MCF 10A (cell line): ENCODE measurements at places on chromosomes 4 and X. TPM values are rescaled to one million over a fixed set of nuclear protein-coding genes. Genes with fewer than 3 reads are reported as not detected.

DNA sequence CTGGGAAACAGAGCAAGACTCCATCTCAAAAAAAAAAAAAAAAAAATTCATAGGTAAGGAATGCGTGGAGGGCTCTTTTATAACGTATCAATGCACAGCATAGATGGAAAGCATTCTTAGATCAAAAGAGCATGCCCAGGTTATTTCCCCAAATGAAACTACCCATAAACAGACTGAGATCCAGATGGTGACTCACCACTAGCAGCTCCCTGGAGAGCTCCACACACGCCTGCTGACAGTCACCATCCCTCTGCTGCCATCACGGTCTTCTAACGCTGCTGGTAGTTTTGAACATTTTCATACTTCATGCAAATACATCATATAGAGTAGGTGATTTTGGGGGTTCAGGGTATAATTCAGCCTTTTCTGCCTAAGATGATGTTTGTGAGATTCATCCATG is 136.9 kb downstream of the ASMT start:
- H3K27ac ChIP-seq = no peak overlapping the region
- DNase-seq = no peak
- no peaks in the 10 kb centered on the region for H3K4me1 ChIP-seq
- H3K4me3 ChIP-seq = no peak overlapping the region
- no peaks in the 10 kb centered on the region for H3K27me3 ChIP-seq

DNA sequence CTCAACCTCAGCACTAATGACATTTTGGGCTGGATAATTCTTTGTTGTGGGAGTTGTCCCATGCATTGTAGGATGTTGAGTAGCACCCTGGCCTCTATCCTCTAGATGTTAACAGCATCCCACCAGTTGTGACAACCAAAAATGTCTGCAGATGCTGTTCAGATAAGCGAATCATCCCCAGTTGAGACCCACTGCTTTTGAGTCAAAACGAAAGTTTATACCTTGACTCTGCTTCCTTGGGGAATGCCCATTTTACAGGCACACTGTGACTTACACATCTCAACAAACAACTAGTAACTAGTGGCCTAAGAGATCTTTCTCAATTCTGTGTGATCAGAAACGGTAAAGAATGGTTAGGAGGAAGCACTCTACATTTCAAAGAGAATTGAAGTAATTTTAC is 37.0 kb downstream of the SEPSECS start:
- H3K27me3 ChIP-seq = no peaks in the 10 kb centered on the region
- H3K4me1 ChIP-seq = no peaks in the 10 kb centered on the region
- H3K4me3 ChIP-seq = no peak overlapping the region
- H3K27ac ChIP-seq = no peak overlapping the region

GRCh38 chr4:7364979-7365378 is 69.8 kb downstream of the PSAPL1 start:
- no peaks in the 10 kb centered on the region for H3K36me3 ChIP-seq
- no peak overlapping the region for H3K4me3 ChIP-seq
- H3K4me1 ChIP-seq = no peaks in the 10 kb centered on the region
- no peak for DNase-seq
- no peak overlapping the region for H3K27ac ChIP-seq

Gene GDPD2
- not detected in 2 replicates for total RNA-seq

GRCh38 chrX:9285342-9285771 is 179.5 kb upstream of the TBL1X start:
- no peaks in the 10 kb centered on the region for H3K4me1 ChIP-seq
- no peak for DNase-seq
- no peak overlapping the region for H3K27ac ChIP-seq
- H3K4me3 ChIP-seq = no peak overlapping the region
- H3K36me3 ChIP-seq = no peaks in the 10 kb centered on the region

DNA sequence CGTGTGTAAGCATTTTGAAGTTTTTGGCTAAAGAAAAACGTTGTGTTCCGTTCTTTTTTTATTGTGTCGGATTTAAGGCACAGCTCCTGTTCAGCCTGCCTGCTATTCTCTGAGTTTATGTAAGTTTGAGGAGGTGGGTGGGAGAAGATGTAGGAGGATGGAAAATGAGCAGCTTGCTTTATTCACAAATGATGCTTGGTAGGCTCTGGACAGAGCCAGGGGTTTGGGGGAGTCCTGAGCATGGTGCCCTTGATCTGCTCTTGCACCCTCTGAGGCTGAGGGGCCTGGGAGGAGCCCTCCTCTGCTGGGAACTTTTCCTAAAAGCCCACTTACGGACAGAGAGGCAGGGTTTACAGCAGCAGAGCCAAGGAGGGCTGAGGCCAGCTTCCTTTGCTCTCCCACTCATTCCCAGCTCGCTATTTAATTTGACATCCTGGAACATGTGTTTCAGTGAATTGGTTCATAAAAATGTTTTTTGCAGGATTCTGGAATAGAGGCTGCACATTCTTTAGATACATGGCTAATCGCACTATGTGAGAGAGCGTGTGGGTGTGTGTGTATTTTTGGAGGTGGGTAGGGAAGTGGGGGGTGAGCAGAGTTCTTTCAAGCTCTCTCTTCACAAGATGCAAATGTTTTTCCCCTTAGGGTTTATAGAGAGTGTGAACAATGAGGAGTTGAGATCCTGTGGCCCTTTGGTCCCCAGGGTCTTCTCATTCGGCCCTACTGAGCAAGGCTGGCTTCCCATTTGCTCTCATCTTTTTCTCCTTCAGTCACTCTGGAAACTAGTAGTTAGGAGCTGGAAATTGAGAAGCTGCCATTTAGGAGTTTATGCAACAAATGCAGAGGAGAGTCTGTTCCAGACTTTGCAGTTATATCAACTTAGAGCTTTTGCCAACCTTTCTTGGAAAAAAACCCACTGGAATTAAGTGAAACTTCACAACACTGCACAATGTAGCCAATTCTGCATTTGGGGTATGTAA is 32.1 kb downstream of the TMEM131L start:
- H3K27me3 ChIP-seq = no peaks in the 10 kb centered on the region
- H3K4me3 ChIP-seq = no peak overlapping the region
- H3K4me1 ChIP-seq = peaks cover 15% of the 10 kb centered on the region
- H3K36me3 ChIP-seq = no peaks in the 10 kb centered on the region
- no peak for DNase-seq

DNA sequence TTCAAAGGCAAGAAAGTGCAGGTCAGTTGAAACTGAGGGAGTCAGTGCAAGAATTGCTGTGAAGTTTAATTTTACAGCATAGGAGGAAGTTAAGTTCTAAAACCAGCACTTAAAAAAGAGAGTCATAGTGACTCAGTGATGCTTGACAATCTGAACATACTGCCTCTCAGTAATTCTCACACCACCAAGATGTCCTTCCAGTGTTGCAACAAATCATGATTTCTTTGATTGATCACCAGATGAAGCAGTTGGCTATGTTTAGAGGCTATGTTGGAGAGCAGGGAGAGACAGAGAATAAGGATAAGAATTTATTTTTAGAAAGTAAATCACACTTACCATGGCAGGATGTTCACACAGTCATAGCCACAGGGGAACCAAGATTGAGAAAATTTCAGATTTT is 13.2 kb downstream of the TRIM2 start:
- no peak overlapping the region for H3K27ac ChIP-seq
- H3K4me3 ChIP-seq = no peak overlapping the region
- no peaks in the 10 kb centered on the region for H3K36me3 ChIP-seq
- H3K27me3 ChIP-seq = no peaks in the 10 kb centered on the region
- no peak for DNase-seq

GRCh38 chrX:8520791-8521190 is 56.2 kb downstream of the VCX3B start:
- DNase-seq = peak; percentile 22
- H3K27ac ChIP-seq = no peak overlapping the region
- H3K36me3 ChIP-seq = no peaks in the 10 kb centered on the region
- H3K4me1 ChIP-seq = peaks cover 15% of the 10 kb centered on the region
- no peak overlapping the region for H3K4me3 ChIP-seq

Gene ETDB
- total RNA-seq = not detected in 2 replicates

Gene SOX3
- total RNA-seq = not detected in 2 replicates

Gene CHIC2
- 59.4 and 59.6 TPM in 2 replicates for total RNA-seq

DNA sequence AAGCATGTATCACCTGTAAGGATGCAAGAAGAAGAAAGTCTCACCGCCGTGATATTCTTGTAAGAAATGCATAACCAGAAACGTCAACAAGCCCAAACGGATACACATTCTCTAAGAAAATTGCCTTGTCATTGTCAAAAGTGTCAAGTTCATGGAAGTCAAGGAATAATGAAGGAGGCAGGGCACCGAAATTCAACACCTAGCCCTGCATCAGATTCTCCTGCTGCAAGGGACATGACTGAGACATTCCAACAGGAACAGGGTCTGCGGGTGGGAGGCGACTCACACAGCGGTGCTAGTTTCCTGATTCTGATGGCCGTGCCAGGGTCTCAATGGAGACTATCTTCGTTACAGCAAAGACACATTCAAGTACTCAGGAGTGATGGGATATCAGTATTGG is 26.7 kb downstream of the IRF2 start:
- peaks cover 15% of the 10 kb centered on the region for H3K4me1 ChIP-seq
- DNase-seq = no peak
- no peak overlapping the region for H3K27ac ChIP-seq
- no peaks in the 10 kb centered on the region for H3K27me3 ChIP-seq
- peaks cover 8% of the 10 kb centered on the region for H3K36me3 ChIP-seq
- H3K4me3 ChIP-seq = no peak overlapping the region

Gene ADH1C
- total RNA-seq = not detected in 2 replicates

- H3K27me3 ChIP-seq = no peaks in the 10 kb centered on the region
- H3K27ac ChIP-seq = no peak overlapping the region
- DNase-seq = peak; percentile 27
- H3K4me3 ChIP-seq = no peak overlapping the region
- no peaks in the 10 kb centered on the region for H3K4me1 ChIP-seq
These were observed 6.5 kb downstream of the C4orf50 start for GRCh38 chr4:6011686-6012085.

DNA sequence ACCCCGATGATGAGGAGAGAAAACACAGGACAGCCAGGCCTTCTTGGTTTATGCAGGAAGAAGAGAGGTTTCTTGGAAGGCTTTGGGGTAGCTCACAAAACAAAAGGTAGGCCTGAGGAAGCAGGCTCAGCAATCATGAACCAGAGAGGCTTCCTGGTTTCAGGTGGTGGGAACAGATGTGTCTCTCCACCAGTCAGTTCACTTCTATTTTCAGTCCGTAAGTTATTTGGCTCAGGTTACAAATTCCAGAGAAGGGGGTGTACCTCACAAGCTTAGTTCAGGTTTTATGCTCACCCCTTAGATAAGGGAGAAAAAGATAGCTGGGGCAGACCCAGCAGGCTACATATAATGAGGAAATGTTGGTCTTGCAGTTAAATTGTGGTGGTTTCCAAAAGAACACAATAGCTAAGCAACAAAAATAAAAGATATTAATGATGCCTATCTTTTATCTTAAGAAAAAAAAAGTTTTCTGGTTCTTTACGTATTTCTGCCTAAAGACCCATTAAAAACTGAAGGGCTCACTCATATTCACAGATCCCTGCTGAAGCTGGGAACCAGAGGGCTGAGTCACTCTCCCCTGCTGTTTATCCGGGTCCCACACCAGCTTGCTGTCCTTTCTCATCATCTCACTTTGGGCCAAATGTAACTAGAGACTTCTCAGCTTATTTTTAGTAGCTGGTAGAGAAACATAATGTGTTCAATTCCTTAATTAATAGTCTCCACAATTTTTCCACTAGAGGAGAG is 177.0 kb downstream of the CAMK2D start:
- H3K4me3 ChIP-seq = no peak overlapping the region
- peak; percentile 59 for DNase-seq
- no peak overlapping the region for H3K27ac ChIP-seq
- no peaks in the 10 kb centered on the region for H3K27me3 ChIP-seq
- H3K4me1 ChIP-seq = no peaks in the 10 kb centered on the region
- peaks cover 1% of the 10 kb centered on the region for H3K36me3 ChIP-seq

Gene MXRA5
- not detected in 2 replicates for total RNA-seq

Gene MTNR1A
- total RNA-seq = 0.25 TPM in 1 of 2 replicates, not detected in the other
